ENCODE measurements at places on chromosomes 12 and 14.

DNA sequence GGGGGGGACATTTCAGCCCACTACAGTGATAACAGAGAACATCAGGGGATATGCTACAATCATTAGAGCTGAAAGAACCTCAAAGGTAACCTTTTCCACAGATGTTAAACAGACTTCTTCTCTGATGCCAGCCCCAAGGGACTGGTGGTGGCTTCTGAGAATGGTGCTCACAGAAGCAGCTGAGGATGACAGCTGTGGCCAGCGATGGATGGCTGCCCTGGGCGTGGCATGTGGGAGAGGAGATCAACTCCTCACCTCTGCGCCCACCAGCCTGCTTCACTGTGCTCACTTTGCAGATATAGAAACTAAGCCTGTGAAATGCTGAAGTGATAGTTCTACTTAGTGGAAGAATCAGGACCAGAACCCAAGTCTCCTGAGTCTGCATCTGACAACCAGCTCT, 33.0 kb downstream of the FOXN3 start:
- DNase-seq: no peak

- no peak for DNase-seq
These were observed 1.5 kb upstream of the ZFYVE26 start for GRCh38 chr14:67817750-67818438.

DNA sequence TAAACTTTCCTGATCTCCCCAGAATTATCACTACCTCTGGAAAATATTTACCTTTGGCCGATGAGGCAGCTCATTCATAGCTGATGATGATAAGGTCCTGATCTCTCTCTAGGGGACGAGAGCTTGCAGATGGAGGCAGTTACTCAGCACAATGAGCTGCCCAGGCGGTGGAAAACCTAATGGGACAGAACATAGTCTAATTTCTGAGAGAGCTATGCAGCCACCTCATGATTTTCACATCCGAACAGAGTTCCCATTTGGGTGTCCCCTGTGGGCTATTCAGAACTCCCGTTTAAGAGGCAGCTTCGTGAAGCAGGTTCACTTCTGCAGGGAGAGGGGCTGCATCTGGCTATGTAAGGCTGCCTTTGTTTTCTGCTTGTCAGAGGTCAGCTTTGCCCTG, 724.6 kb upstream of the TMEM132C start:
- DNase-seq: no peak

- no peak for DNase-seq
These were observed 14.1 kb downstream of the ABCD2 start for GRCh38 chr12:39605501-39605900.

DNA sequence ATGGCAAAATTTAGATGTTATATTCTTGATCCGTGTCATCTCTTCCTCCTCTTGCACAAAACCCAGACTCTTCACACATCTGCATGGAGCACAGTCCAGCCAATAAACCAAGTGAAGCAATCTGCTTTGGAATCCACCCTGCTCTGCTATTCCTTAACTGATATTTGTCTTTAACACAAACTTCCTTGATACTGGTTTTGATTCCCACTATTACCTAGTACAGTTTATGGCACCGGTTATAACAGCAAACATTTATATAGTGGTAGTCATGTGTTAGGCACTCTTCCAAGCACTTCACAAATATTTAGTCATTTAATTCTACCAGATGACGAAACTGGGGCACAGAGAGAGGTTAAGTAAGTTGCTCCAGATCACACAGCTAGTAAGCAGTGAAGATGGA, 12.5 kb downstream of the STYK1 start:
- no peak for DNase-seq

- no peak for DNase-seq
These were observed 79.3 kb downstream of the UNC79 start for GRCh38 chr14:93510056-93510455.

DNA sequence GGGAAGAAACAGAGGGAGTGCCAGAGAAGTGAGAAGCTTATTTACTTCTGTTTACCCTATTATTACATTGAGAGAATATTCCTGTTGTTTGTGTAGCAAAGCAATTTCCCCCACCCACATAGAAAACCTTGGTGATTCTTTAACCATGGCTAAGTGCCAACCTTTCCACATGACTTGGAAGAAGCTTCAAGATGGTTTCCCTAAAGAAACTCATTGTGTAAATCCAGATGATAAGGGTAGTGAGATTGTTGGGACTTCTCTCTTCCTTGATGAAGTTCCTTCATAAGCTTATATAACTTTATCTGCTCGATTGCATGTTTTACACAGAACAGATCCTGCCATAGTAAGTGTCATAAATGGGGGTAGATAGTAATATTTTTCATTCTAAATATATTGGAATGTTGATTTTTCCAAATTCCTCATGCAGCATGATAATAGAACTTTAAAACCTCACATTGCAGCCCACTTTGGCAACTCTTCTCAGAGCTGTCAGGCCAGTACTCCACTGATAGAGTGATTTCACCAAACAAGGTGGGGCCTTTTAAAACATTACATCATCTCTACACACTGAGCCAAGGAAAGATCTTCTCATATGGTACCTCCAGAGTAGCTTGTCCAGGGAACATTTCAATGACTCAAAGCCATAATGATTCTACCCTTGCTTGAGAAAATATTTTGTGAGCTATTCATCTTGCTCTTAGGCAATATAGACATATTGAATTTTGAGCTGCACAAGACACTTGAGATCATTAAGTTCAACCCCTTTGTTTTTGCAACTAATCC, 47.8 kb upstream of the KIF21A start:
- no peak for DNase-seq

- DNase-seq: no peak
These were observed 58.1 kb upstream of the RMST start for GRCh38 chr12:97404543-97404942.

DNA sequence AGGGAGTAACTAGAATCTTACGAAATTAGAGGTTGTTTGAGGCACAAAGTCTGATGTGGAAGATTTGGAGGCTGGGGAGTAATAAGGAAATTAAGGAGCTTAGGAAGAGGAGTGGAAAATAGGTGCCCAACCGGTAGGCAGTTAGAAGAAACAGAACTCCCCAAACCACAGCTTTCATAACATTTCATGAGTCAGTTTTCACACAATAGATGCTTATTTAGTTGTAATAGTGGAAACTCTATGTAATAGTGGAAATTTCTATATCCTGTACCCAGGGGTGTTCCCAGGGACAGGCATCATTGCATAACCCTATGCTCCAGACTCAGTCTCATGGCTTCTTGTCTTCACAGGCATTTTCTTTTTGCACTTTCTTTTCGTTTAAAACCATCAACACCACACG, 8.3 kb downstream of the C3AR1 start:
- DNase-seq: no peak

- DNase-seq: no peak
These were observed 78.3 kb downstream of the AACS start for GRCh38 chr12:125143491-125143890.

DNA sequence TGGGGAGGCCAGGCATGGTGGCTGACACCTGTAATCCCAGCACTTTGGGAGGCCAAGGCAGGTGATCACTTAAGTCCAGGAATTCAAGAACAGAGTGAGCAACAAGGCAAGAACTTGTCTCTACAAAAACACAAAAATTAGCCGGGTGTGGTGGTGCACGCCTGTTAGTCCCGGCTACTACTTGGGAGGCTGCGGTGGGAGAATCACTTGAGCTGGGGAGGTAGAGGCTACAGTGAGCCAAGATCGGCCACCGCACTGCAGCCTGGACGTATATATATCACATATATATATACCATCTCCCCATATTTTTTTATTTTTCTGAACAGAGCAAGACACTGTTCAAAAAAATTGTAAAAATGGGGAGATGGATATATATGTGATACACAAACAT, 19.5 kb downstream of the CKAP4 start:
- no peak for DNase-seq

GRCh38 chr14:102717276-102717675, 60.0 kb upstream of the TRAF3 start:
- no peak for DNase-seq

- DNase-seq: no peak
These were observed 37.3 kb downstream of the GPR135 start for GRCh38 chr14:59427653-59428580.

GRCh38 chr12:7747246-7747645, at the start of gene CLEC4C:
TSS of gene CLEC4C (minus strand) at chr12:7747375. CDS start at chr12:7747348, 27 bp downstream.
- DNase-seq: no peak

DNA sequence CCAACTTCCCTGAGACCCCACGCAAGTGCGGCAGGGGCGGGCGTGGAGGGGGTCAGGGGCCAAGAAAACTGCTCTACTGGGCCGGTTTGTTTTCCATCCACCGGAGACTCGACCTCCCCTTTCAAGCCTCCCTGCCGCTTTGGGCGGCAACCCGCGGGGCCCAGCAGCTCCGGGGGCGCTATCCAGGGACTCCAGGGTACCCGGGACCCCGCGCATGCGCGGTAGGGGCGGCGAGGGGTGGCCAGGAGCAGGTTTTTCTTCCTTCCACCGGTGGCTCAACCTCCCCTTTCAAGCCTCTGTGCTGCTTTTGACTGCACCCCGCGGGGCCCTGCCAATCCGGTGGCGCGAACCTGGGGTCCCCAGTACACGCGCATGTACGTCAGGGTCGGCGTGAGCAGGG, 323.5 kb downstream of the ALG10 start:
- DNase-seq: no peak

GRCh38 chr12:64452559-64453329, 824 bp downstream of the TBK1 start:
- no peak for DNase-seq

DNA sequence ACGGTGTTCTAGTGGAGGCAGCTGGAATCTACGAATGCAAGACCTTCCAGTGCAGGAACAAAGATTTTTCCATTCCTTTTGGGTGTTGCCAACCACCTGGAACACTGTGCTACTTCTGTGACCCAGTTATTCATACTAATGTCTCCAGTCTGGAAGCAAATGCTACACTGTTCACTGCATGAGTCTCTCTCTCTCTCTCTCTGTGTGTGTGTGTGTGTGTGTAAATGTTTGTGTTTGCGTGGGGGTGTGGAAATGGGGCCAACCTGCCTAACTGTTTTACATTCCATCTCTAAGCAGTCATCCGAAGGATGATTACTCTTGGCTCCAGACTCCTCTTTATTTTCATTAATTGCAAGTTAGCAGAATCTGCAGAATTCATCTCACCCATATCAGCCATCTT, 29.9 kb upstream of the YBX3 start:
- no peak for DNase-seq

DNA sequence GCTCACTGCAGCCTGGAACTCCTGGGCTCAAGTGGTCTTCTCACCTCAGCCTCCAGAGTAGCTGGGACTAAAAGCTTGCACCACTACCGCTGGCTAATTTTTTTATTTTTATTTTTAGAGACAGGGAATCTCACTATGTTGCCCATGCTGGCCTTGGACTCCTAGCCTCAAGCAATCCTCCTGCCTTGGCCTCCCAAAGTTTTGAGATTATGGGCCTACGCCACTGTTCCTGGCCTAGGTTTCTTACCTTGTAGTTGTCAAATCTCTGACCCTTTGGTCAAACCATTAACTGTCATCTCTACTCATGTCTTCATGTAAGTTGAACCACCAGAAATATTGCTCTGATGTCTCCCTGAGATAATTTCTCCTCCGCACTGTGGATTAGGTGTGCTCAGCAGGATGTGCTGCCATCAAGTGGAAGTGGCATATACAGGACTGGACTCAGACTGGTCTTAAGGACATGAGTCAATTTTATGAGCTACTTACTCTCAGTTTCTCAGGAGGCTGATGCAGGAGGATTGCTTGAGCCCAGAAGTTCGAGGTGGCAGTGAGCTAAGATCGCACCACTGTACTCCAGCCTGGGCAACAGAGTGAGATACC, 28.5 kb downstream of the ACTR6 start:
- no peak for DNase-seq

- DNase-seq: no peak
These were observed 338.6 kb downstream of the CEP128 start for GRCh38 chr14:80602946-80603345.

- DNase-seq: no peak
These were observed 127.2 kb downstream of the KCNA5 start for GRCh38 chr12:5170844-5171243.

All from activated CD4-positive, alpha-beta T cell treated with anti-CD3 and anti-CD28 coated beads for 4 hours (primary cell).